Uterus (tissue), 4 donors: ENCODE measurements at places on chromosomes 1 and 21. TPM values are rescaled to one million over a fixed set of nuclear protein-coding genes. Genes with fewer than 3 reads are reported as not detected.

The CD5L gene
- not detected for total RNA-seq

The WNT3A gene
- not detected for total RNA-seq

The PKNOX1 gene
- total RNA-seq = 24.6 TPM

The ZNF683 gene
- not detected for total RNA-seq

The PDPN gene
- 30.0 TPM for total RNA-seq

The COL24A1 gene
- not detected for total RNA-seq

The WDR64 gene
- total RNA-seq = not detected

The CFAP57 gene
- total RNA-seq = 5.6 TPM

The SERTAD4 gene
- total RNA-seq = 6.4 TPM

The HAO2 gene
- total RNA-seq = not detected

The ERICH3 gene
- total RNA-seq = under 0.01 TPM

The SPRR2A gene
- total RNA-seq = 0.67 TPM

The OR6N1 gene
- total RNA-seq = not detected

The PHLDA3 gene
- total RNA-seq = 71.4 TPM

The FAM72C gene
- total RNA-seq = not detected

The PIGR gene
- 2.1 TPM for total RNA-seq

The PADI2 gene
- 2.8 TPM for total RNA-seq

The RGSL1 gene
- total RNA-seq = not detected

The FH gene
- 48.5 TPM for total RNA-seq
